T-helper 17 cell (primary cell): ENCODE measurements at places on chromosomes 7 and 10.
A peak's percentile ranks its signal among the peaks of the same experiment; 100 is the strongest.

GRCh38 chr7:108245523-108246226 lies 115.5 kb upstream of the LAMB4 start:
- no peak for DNase-seq
- H3K27me3 ChIP-seq: peaks cover 15% of the 10 kb centered on the region
- H3K4me1 ChIP-seq: no peaks in the 10 kb centered on the region
- H3K4me3 ChIP-seq: no peak overlapping the region

DNA sequence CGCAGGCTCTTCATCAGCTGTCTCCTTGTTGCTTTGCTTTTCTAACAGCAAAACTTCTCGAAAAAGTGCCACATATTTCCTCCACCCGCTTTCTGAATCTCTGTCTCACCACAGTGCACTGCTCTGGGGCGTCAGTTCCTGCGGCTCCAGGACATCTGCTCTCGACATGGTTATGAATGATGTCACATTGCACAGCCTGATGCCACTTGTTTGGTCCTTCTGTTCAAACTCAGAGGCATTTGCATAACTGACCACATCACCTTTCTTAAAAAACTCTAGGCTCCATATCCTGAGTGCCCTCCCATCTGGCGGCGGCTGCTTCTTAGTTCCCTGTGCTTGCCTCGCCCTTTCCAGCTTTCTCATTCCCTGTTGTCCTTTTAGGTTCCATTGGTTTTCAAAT lies 469.3 kb upstream of the COBL start:
- H3K4me1 ChIP-seq: no peaks in the 10 kb centered on the region
- DNase-seq: no peak
- H3K4me3 ChIP-seq: no peak overlapping the region
- H3K27me3 ChIP-seq: no peaks in the 10 kb centered on the region
- H3K27ac ChIP-seq: no peak overlapping the region

- no peak overlapping the region for H3K27ac ChIP-seq
- H3K36me3 ChIP-seq: peaks cover 3% of the 10 kb centered on the region
- no peak overlapping the region for H3K4me3 ChIP-seq
- peaks cover 5% of the 10 kb centered on the region for H3K27me3 ChIP-seq
Observed at GRCh38 chr10:13953371-13953770, 366.6 kb downstream of the PRPF18 start.

- H3K27ac ChIP-seq: peak overlapping the region; percentile 94
- peaks cover 14% of the 10 kb centered on the region for H3K4me1 ChIP-seq
- peak; percentile 31 for DNase-seq
- no peaks in the 10 kb centered on the region for H3K36me3 ChIP-seq
- H3K4me3 ChIP-seq: peak overlapping the region; percentile 96
- no peaks in the 10 kb centered on the region for H3K27me3 ChIP-seq
Observed at GRCh38 chr10:31759124-31759798, 169.4 kb downstream of the ARHGAP12 start.

DNA sequence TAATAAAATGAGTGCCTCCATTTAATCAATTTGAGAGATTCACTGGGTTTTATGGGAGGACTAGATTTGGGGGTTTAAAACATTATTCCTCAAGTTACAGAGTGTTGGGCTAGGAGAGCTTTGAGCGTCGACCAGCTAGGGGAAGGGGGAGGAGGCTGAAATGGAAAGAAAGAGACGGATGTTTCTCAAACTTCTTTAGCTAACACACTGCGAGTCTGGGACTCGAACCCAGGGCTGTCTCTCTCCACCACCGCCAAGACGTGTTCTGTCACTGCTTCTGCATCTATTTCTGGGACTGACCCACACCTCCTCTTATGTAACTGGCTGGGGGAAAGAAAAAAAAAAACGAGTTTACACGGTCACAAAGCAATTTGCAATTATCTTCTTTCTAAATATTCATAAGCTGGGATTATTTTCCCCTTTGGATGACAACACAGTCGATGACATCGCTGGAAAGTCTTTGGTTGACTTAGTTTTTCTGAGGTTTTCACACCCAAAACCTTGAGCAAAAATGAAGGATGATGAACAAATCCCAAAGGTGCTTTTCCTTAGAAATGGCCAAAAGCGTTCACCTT lies 27.2 kb downstream of the CHST15 start:
- H3K4me3 ChIP-seq: peak overlapping the region; percentile 19
- no peak for DNase-seq
- peaks cover 22% of the 10 kb centered on the region for H3K4me1 ChIP-seq
- H3K27me3 ChIP-seq: peaks cover 8% of the 10 kb centered on the region

DNA sequence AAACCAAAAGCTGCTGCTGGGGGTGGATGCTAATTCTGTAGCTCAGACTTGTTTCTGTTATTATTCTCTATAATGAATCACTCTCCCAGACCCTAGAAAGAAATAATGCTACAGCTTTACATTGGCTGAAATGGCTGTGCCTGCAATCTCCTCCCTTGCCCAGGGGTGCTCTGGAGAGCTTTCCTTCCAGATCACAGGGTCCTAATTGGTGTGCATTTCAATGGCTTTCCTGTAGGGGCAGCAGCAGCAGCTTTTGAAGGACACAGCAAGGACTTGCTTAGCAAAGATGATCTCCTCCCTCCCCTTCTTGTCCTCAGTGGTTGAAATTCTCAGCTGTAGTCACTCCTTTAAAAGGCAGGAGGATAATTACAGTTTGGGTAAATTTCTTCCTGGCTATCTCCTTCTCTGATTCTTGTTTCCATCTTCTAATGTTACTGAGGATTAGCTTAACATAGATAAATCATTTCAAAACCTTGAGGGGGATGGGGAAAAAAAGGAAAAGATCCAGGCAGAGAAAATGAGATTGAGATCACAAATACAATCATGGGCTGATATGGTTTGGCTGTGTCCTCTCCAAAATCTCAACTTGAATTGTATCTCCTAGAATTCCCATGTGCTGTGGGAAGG lies 120.2 kb upstream of the CTTNBP2 start:
- no peaks in the 10 kb centered on the region for H3K4me1 ChIP-seq
- no peaks in the 10 kb centered on the region for H3K27me3 ChIP-seq
- no peaks in the 10 kb centered on the region for H3K36me3 ChIP-seq
- H3K27ac ChIP-seq: no peak overlapping the region
- H3K4me3 ChIP-seq: no peak overlapping the region
- DNase-seq: no peak

- H3K4me3 ChIP-seq: no peak overlapping the region
- no peak for DNase-seq
- no peak overlapping the region for H3K27ac ChIP-seq
- H3K36me3 ChIP-seq: peaks cover 11% of the 10 kb centered on the region
- peaks cover 80% of the 10 kb centered on the region for H3K27me3 ChIP-seq
Observed at GRCh38 chr10:93068411-93069244, 5.1 kb upstream of the CYP26A1 start.

DNA sequence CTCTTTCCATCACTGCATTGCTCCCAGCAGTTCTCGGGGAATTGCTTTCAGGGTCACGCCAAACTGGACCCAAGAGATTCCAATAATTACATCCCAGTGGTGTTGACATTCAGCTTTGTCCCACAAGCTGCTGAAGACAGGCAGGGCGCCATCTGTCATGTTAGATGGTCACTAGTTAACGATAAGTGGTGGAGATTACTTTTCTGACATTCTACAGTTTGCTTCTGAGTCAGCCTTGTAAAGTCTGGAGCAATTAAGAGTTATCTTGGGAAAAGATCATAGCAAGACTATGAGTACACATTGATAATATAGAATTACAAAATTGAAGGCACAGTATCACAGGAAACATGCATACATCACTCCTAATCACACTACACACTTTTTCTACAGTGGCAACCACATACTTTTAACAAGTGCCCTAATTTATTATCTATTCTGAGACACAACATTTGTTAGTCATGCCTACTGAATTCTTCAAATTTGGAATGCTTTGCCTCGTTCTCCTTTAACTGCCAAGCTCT lies 41.9 kb downstream of the SEMA3C start:
- H3K4me3 ChIP-seq: no peak overlapping the region
- no peaks in the 10 kb centered on the region for H3K4me1 ChIP-seq

GRCh38 chr7:17152721-17153120 lies 145.7 kb upstream of the AHR start:
- H3K27me3 ChIP-seq: no peaks in the 10 kb centered on the region
- H3K4me1 ChIP-seq: peaks cover 15% of the 10 kb centered on the region
- DNase-seq: no peak
- H3K4me3 ChIP-seq: peak overlapping the region; percentile 37
- H3K27ac ChIP-seq: no peak overlapping the region

- H3K4me1 ChIP-seq: peaks cover 37% of the 10 kb centered on the region
- no peak overlapping the region for H3K4me3 ChIP-seq
- peaks cover 3% of the 10 kb centered on the region for H3K36me3 ChIP-seq
- DNase-seq: no peak
Observed at GRCh38 chr7:44772440-44772839, 23.8 kb downstream of the ZMIZ2 start.

DNA sequence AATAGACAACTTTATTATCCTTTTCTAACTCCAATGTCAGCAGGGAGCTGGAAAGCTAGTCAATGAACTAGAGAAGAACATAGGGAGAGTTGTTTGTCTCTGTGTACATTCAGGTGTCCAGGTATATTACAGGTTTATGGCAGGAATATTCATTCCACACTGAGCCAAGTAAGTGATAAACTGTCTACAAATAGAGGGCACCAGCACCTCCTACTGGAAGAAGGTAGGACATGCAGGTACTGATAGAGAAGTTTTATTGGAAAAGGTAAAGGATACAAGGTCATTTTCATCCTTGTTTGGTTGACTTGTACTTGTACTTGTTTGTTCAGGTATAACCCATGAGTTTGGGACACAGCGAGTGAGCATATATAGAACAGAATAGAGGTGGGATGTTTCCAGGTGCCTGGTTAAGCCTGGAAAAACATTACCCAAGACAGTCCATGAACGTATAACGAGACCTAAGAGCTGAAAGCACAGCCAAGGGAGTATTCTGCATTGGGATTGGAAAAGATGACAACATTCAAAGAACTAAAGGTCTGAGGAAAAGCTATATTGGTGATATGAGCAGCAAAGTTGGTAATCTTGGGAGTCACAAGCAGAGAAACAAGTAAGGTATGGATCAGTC lies 61.4 kb upstream of the PPP1R3C start:
- H3K27me3 ChIP-seq: peaks cover 19% of the 10 kb centered on the region
- no peak overlapping the region for H3K27ac ChIP-seq
- peaks cover 11% of the 10 kb centered on the region for H3K4me1 ChIP-seq
- no peak overlapping the region for H3K4me3 ChIP-seq
- no peaks in the 10 kb centered on the region for H3K36me3 ChIP-seq
